ENCODE measurements at places on chromosomes 16 and 17.

GRCh38 chr17:1709403-1709951, 700 bp downstream of the TLCD2 start:
- DNase-seq: no peak

DNA sequence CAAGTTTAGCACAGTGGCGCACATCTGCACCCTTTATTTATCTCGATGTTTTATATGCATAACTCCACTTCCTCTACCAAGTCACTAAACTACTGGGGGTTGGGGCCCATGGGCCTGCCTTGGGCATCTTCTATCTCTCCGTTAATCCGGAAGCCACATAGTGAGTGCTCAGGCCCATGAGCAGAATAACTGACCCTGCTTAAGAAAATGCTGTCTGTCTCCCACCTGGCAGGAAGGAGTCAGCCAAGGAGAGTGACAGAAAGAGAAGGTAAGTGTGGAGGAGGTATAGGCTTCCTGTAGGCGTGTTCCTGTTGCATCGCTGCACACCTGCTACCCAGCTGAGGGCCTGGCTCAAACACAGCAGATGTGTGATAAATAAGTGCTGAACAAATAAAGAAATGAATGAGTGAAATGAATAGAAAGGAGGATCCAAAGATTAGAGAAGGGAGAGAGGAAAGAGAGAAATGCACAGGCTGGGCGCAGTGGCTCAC, 320.1 kb downstream of the SLC39A11 start:
- no peak for DNase-seq

GRCh38 chr17:77045441-77046041, 95.2 kb upstream of the SEC14L1 start:
- DNase-seq: no peak

DNA sequence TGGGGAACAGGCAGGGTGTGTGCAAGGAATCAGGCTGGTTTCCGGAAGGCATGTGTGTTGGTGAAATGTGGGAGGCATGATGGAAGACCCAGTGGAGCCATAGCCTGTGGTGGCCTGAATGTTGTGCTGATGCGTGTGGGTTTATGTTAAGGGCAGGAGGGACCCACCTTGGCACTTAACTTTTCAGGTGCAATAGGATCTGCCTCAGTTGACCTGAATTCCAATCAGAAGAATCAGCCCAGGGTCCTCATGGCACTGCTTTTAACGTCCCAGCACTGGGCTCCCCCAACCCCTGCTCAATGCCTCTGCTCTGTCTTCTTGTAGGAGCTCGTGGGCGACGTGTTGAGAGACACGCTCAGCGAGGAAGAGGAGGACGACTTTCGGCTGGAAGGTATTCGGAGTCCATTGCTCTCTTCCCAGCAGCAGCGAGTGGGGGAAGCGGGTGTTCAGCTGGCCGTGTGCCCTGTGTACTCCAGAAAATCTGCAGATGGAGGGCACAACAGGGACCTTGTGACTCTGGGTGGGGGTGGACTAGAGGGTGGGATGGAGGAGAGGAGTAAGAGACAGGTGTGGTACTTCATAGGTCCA, 59.9 kb downstream of the NKD1 start:
- no peak for DNase-seq

- DNase-seq: no peak
These were observed 189.7 kb upstream of the ZFHX3 start for GRCh38 chr16:73237601-73238000.

- DNase-seq: no peak
These were observed 87.5 kb upstream of the HLF start for GRCh38 chr17:55177159-55177854.

GRCh38 chr16:12902511-12903372, 1.3 kb downstream of the SHISA9 start:
- DNase-seq: no peak

DNA sequence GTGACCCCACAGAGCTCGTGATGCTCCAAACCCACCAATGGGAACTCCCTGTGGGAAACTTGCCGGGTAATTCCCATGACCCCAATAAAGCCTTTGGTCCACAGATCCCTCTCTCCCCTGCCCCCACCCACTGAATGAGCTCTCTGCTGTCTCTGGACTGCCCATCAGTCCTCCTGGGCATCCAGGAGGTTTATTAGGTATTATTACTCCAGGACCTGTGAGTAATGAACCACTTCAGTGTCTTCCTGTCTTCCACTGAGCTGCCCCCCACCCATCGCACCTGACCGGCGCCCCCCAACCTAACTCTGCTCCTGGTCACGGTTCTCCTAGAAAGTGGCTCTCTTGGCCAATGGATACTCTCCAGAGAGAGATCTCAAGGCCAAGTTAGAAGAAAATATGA, 28.7 kb upstream of the DNAH17 start:
- no peak for DNase-seq

GRCh38 chr17:74089869-74090464, 113.5 kb upstream of the RPL38 start:
- DNase-seq: no peak

GRCh38 chr17:596763-597644, 117.6 kb downstream of the VPS53 start:
- DNase-seq: no peak

DNA sequence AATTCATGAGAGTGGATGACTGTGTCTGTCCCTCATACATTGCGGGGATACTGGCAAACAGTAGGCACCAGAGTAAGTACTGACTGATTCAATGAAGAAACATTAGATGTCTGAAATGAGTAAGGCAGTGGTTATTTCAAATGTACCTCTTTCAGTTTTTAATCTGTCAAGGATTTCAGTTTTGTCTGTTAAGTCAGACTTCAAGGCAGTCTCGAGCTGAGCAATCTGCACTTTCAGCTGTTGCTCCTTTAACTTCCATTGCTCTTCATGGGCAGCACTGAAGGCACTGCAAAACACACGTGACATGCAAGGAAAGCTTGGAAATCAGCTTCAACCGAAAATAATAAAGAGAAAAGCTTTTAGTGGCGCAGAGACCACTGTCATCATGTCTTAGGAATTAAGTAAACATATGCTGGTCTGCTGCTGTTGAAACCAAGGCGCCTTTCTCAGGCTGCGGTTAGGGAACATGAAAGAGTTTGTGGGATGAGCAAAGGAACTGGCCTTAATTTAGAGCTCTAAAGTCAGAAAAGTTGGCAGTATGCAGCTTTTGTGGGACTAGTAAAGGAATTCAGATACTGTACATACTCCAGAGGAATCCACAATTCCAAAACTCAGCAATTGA, 38.8 kb downstream of the RPGRIP1L start:
- DNase-seq: no peak

DNA sequence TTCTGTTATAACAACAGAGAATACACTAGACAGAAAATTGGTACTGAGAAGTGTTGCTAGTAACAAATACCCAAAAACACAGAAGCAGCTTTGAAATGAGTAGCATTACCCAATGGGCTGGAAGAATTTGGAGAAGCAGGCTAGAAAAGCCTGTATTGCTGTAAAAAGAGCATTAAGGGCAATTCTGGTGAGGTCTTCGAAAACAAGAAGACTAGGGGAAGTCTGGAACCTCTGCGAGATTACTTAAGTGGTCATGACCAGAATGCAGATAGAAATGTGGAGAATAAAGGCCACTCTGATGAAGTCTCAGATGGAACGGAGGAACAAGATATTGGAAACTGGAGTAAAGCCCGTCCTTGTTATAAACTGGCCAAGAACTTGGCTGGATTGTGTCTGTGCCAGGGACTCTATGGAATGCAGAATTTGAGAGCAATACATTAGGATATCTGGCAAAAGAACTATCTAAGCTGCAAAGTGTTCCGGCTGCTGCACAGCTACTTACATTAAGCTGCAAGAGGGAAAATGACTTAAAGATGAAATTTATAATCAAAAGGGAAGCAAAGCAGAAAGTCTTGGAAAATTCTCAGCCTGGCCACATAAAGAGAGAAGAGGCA, 44.9 kb upstream of the PEMT start:
- no peak for DNase-seq

DNA sequence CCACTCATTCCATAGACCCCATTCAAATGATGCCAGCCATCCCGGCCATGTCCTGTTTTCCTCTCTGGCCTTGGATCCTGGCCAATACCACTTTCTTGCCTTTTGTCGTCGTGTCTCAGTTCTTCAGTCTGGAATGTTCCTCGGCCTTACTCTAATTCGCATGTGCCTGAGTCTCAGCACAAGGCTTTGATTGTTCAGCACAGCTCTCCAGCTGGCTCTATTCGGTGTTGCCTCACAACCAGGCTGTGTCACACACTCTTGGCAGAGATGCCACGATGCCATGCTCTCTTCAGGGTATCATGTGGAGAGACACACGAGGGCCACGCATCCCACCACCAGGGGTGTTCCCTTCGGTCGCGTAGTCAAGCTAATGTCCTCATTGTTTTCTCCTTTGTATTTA, 1.8 kb upstream of the VPS4A start:
- no peak for DNase-seq

DNA sequence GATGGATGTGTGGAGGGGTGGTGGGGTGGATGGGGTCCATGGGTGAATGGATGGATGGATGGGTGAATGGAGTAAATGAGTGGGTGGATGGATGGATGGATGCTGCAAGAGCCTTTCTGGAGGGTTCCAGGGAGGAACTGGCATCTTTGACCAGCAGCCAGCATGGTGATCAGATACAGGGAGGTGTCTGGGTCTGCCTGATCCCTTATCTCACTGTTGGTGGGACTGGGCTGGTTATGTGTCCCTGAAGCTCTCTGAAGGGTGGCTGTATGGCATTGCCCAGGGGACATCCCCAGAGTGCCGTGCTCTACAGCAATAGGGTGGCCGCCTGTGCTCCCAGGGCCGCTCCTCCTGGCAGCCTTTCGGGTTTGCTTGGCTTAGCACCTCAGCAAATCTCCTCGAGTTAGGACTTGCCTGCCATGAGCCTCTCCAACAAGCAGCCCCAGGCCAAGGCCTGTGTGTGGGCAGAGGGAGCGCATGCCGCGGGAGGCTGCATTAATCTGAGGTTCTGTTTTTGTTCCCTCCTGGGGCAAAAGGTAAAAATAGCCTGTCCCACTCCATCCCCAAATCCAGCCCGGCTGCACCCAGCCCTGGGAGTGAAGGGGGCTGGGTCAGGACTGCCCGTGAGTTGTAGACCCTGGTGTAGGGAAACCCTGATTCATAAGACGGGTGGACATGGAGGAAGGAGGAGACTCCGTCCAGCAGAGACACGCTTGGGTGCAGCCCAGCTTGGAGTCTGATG, 165.4 kb downstream of the SEC14L1 start:
- DNase-seq: no peak

GRCh38 chr16:56888806-56889205, 23.8 kb downstream of the SLC12A3 start:
- DNase-seq: peak; percentile 15

- DNase-seq: no peak
These were observed 109.3 kb upstream of the SOX9 start for GRCh38 chr17:72011561-72011960.

DNA sequence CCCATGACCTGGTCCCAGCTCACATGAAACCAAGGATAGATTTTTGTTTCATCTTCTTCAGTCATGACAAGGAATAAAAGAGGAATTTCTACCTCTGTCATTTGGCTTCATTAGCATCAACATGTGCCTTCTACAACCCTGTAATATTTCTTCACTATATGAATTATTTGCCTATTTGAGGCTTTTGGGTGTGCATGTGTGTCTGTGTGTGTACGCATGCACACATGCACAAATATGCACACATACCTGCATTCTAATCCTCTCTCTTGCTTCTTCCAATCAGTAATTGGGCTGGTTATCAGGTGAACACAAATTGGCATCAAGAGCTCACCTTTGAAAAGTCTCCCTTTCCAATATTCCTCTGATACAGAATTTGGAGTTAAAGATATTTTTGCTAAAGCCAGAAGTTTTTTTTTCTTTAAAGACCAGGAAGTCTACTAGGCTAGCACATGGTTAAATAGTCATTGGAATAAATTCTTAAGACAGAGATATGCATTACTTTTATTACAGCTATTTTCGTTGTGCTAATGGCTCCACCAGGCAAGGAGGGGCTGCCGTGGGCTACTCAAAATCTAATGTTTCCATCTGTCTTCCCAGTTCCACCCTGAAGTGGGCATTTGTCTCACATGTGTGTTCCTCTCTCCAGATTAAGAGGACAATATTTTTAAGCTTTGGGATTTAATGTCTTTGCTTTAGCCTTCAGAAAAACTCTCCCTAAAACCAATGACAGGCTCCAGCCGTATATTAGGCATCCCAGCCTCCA, 547.2 kb upstream of the CDH5 start:
- no peak for DNase-seq

GRCh38 chr16:86718118-86718517, 139.8 kb downstream of the FOXL1 start:
- DNase-seq: no peak

DNA sequence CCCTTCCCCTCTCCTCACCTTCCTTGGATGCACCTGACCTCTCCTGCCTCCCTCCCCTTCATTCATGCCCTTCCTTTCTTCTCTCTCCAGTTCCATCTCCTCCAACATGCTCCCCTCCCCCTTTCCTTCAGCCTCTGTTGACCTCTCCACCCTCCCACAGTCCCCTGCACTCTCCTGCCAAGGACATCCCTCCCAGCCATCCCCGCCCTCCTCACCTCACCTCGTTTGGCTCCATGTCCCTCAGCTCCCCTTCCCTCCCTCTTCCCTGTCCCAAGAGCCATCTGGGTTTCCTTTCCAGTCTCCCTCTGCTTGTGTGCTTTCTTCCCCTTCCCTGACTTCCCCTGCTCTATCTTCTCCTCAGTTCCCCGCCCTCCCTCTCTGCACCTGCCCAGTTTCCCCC, 819.7 kb downstream of the KCNJ18 start:
- no peak for DNase-seq

- no peak for DNase-seq
These were observed 5.7 kb downstream of the ARHGAP44 start for GRCh38 chr17:12794919-12795532.

DNA sequence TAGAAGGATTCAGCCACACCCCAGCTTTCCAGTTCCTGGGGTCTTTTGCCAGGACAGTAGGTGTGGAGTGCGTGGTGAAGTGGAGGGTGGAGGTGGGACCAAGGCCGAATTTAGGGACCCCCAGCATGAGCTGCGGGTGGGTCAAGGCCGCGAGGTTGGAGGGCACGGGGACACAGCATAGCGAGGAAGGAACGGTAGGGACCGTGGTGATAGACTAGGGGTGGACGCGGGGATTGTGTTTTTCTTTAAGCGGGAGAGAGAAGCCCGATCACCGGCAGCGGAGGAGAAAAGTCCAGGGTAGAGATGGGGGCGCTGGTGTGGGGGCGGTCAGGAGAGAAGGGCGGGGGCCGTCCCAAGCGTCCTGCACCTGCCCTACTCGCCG, 261 bp upstream of the B4GALNT2 start:
- no peak for DNase-seq

GRCh38 chr17:75565066-75565465, 22.5 kb upstream of the MYO15B start:
- DNase-seq: no peak
